Hematopoietic multipotent progenitor cell treated with erythropoietin and hydrocortisone succinate and interleukin-3 and kit ligand, for 6 days (in vitro differentiated cells): ENCODE measurements at places on chromosomes 6 and 20.

GRCh38 chr20:60535211-60535610 lies 577.0 kb downstream of the CDH26 start:
- no peak for DNase-seq

DNA sequence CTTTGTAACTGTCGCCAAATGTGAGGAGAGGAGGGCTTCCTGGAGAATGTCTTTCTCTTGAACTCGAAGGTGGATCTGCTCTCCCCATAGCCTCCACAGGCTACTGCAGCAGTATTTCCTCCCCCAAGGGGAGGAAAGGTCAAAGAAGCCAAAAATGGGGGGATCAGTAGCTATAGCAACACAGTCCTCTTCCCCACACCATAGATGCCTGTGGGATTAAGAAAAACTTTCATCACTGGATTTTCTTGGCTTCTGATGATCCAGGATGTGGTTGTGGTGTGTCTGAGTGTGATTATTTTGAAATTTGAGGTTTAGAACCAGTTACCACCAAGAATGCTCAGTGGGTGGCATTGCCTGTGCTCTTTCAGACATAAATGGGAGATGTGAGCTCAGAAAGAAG lies 140.1 kb upstream of the SPACA1 start:
- DNase-seq: peak; percentile 49

GRCh38 chr6:53309059-53309900 lies 39.5 kb downstream of the ELOVL5 start:
- peak; percentile 97 for DNase-seq

- no peak for DNase-seq
These were observed 78.2 kb upstream of the CST7 start for GRCh38 chr20:24870881-24871280.

- DNase-seq: no peak
These were observed 73.6 kb downstream of the TBC1D32 start for GRCh38 chr6:121260651-121261102.

- DNase-seq: peak; percentile 27
These were observed 24.9 kb upstream of the SLC2A12 start for GRCh38 chr6:134077301-134077700.

DNA sequence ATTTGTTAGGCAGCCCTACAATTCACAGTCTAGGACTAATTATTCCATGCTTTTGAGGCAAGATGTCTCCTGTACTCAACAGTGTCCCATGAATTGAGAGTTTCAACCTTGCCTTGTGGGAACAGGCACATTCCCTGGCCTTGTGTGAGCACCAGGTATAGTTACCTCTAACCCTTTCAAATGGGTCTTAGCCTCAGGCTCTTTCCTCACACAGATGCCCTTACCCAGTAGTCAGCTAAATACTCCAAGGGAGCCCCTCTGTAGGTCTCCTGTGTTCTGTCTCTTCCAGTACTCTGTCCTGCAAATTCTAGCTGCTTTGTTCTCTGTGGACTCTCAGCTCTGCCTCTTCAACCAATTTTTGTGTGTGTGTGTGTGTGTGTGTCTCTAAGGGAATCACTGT lies 135.3 kb downstream of the ZFAND3 start:
- DNase-seq: no peak

- no peak for DNase-seq
These were observed 33.6 kb downstream of the COMMD7 start for GRCh38 chr20:32709632-32710121.

- DNase-seq: no peak
These were observed 10.3 kb upstream of the MYB start for GRCh38 chr6:135170849-135171248.

- DNase-seq: peak; percentile 65
These were observed 10.5 kb downstream of the MANBAL start for GRCh38 chr20:37299718-37300528.

DNA sequence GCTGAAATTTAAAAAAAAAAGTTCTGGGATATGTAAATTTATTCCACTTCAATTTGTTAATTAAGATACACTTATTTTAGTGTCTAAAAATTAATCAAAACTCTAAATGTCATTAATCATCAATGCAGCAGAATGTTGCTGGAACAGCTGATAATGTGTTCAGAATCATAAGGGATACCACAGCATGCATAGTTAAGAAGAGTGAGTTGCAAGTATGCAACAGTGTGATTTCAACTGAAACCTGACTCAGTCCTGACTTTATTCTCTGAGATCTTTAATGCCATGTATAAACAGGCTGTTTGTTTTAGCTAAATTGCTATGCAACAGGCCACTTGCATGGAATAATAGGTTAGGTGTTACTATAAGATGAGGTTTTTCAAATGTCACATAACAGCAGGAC lies 1.4 kb downstream of the GRIK2 start:
- DNase-seq: no peak

GRCh38 chr6:9593554-9593953 lies 821.3 kb downstream of the TFAP2A start:
- DNase-seq: no peak

DNA sequence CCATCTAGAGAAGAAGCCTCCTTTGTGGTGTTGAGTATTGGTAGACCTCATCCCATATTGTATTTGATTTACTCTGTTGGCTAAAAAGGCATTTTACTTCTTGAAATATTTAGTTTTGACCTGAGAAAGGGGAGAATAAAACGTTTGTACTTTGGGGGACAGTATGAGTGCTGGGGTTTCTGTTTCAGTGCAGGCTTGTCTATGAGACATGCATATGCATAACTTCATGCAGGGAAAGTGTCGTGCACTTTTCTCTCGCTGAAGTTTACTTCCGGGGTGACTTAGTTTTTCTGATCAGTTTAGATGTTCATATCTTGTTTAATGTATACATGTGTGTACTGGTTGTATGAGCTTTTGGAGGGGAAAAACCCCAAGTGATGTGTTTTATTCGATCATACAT lies 59.5 kb downstream of the UTRN start:
- peak; percentile 50 for DNase-seq

DNA sequence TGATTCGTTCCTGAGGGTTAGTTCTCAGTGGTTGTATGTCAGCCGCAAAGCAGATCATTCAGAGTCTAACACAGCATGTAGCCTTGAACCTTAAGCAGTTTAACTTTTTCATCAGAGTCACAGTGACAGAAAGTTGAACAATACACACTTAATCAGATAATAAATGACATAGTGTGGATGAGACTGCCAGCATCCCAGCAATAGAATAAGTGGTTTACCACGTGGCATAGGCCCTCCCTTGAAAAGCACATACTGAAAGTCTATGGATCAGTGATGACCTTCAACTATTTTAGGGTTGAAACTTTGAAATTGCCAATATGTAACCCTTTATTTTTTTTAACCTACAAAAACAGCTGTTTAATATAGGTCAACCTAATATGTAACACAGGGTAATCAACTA lies 265.3 kb downstream of the ARHGAP18 start:
- no peak for DNase-seq

DNA sequence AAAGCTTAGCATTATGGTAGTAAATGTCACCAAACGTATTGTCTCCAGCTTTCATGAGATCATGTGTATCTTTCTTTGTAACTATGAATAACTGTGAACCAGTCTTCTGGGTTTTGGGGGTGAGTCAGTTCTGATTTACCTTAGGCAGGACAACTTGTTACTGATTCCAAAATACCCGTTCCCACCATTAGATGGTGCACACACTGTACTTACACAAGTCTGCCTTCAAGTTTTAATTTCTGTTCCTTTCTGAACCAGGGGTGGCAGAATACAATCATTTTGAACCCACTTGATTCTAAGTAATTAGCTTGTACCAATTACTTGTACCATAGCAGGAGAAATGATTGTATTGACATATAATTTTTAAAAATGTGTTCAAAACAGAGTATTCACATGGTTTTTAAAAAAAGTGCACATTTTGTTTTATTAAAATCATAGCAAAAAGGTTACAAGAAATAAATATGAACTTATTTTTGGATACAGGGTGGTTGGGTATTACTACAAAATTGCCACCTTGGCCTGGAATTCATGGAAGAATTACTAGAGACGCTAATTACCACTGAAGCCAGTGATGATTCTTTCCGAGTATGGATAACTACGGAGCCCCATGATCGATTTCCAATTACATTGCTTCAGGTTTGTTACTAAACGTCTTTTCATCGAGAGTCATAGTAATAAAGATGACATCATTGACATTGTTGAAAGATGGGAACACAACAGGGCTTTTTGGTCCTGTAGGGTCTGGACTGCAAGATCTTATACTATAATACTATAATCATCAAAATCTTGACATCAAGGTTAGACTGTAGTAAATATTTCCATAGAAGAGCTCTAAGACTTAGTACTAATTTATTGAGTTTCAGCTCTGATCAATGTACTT lies 75.2 kb upstream of the GLP1R start:
- peak; percentile 80 for DNase-seq

DNA sequence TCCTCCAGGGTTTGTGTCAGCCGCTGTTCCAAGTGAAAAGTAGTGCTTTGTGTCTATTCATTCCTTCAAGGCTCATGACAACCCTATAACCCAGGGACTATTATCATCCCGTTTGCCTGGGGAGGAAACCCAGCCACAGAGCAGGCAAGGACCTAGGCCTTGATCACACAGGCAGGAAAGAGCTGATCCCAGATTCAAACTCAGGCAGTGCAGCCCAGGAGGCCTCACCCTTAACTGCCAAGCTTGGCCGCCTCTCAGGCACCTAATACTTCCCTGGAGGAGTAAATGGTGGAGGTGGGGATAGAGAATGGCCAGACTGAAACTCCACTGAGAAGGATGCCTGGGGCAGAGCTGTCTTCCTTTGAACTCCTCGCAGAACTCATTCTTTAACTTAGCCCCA lies 215.1 kb upstream of the QKI start:
- DNase-seq: no peak

DNA sequence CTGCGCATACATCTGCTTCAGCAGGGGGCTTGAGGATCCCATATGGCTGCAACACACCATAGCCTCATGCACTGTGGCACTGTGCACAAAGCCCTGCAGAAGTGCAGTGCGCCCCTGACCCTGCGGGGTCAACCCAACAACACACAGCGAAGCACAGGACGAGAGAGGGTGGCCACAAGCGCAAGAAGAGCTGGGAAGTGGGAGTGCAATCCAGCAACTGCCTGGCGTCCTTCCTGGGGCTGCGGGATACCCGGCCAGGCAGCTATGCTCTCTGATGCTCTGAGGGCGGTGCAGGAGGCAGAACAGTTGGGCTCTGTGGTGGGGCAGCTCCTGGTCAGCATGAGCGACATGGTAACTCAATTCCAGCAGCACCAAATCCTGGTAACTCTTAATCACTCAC lies 5.6 kb upstream of the ACSS1 start:
- no peak for DNase-seq

GRCh38 chr6:170062209-170062914 lies 228.5 kb downstream of the DLL1 start:
- DNase-seq: no peak

DNA sequence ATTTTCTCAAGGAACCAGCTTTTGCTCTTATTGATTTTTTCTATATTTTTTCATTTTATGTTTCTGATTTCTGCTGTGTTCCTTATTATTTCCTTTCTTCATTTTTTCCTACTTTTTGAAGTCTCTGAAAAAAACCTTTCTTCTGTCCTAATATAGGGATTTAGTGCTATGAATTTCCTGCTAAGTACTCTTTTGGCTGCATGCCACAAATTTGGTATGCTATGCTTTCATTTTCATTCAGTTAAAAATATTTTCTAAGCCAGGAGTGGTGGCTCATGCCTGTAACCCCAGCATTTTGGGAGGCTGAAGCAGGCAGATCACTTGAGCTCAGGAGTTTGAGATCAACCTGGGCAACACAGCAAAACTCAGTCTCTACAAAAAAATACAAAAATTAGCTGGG lies 30.6 kb downstream of the SIRPD start:
- DNase-seq: peak; percentile 36

DNA sequence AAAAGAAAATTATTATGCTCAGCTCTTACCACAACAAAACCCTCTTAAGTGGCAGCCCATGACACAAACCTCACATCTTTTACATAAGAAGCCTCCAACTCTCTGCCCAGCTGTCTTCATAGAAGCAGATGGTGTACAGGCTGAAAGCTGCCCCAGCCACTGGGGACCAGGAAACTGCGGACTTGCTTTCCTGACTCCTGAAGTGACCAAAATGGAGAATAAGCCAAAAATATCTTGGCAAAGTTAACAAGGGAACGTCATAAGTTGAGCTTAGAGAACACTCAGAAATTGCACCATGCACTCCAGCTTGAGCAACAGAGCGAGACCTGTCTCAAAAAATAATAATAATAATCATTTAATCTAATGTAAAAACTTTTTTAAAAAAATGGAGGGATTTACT lies 160.3 kb upstream of the CDYL start:
- no peak for DNase-seq

GRCh38 chr6:110645685-110646418 lies 169.4 kb downstream of the CDK19 start:
- DNase-seq: no peak

DNA sequence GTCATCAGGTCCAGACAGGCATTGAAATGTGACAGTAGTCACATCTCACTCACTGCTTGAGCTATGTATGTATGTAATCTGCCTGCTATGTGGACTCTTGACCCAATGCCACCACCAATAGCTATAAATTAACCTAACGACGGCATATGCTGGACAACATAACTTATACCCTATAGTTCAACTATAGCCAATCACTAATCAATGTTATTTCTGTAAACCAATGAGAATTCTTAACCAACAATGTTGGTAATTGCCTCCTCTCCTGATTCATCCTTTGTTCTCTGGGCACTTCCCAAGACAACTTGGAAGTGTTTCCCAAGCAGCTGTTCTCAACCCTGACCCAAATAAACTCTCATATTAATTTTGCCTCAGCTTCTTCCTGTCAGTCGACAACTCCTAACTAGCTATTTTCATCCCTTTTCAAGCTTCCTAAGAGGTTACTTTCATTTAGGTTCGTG lies 24.1 kb upstream of the SERPINB1 start:
- no peak for DNase-seq

- DNase-seq: peak; percentile 33
These were observed 102.5 kb downstream of the PRL start for GRCh38 chr6:22194188-22194921.

DNA sequence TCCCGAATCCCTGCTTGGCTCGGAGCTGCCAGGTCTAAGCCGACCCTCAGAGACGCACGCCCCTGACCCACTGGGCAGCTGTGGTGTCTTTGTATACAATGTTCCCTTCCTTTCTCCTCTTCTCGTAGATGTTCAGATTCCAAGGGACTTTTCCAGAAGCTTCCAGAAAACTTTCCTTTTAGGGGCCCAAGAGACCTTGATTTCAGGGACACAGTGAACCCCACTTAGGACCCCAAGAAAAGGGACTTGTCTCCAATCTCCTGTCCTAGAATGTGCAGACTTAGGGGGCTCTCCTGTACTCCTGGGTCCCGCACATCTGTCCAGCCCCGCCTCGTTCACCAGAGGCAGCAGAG lies 103.5 kb downstream of the EDN3 start:
- DNase-seq: no peak

GRCh38 chr6:170160031-170160627 lies 130.7 kb downstream of the DLL1 start:
- DNase-seq: no peak

GRCh38 chr20:52062452-52063209 lies 128.9 kb downstream of the ZFP64 start:
- no peak for DNase-seq
